ENCODE measurements at places on chromosomes 3 and 15.

DNA sequence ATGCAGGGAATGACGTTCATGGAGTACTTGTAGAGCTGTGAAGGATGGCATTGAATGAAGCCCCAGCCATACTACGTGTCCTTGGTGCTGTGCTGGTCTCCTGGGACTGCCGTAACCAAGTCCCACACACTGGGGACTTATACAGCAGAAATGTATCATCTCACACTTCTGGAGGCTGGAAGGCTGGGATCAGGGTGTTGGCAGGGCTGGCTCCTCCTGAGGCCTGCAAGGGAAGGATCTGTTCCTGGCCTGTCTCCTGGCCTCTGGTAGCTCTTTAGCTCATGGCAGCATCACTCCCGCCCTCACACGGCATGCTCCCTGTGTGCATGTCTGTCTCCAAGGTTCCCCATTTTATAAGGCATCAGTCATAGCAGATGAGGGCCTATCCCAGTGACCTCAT lies 29.5 kb upstream of the GABRG3 start:
- H3K4me1 ChIP-seq = no peaks in the 10 kb centered on the region
- peaks cover 4% of the 10 kb centered on the region for H3K27me3 ChIP-seq
- H3K36me3 ChIP-seq = no peaks in the 10 kb centered on the region
- no peak for DNase-seq
- no peak overlapping the region for H3K27ac ChIP-seq

DNA sequence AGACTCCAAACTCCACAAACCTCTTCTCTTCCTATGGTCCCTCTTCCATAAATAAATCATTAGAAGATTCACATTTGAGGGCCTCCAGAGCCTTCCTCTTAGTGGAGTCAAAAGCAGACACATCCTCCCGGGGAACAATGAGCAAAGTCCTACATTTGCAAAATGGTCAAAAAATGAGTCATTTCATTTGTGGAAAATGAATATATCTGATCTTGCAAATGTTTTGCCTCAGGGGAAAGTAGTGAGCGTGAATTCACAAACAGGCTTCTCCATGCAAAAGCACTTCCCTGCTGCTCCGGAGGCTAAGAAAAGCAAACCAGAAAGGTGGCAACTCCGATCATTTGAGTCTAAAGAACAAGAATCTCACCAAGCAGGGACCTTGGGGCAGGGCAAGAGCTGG lies 86.7 kb upstream of the IQSEC1 start:
- no peak for DNase-seq
- peaks cover 19% of the 10 kb centered on the region for H3K4me1 ChIP-seq

- no peak for DNase-seq
- H3K4me3 ChIP-seq = peak overlapping the region; percentile 96
- H3K36me3 ChIP-seq = no peaks in the 10 kb centered on the region
- peaks cover 11% of the 10 kb centered on the region for H3K27me3 ChIP-seq
- H3K27ac ChIP-seq = no peak overlapping the region
Measured at GRCh38 chr15:47719730-47720129, 2.4 kb downstream of the SEMA6D start.

DNA sequence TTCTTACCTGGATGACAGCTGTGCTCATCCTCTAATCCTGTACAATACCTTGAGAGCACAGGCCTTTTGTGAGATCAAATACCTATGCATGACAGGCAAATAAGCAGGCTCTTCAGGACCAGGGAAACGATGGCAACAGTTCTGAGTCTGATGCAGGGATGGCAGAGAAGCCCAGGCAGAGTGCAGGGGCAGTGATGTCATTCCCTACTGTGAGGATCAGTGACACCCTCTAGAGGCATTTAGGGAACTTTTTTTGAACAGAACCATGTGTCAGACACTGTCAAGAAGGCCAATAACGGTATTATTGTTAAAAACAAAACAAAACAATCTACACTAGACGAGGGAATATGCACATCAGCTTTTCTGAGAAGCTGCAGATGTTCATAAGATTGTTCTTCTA lies 314.8 kb upstream of the CTDSPL start:
- peaks cover 43% of the 10 kb centered on the region for H3K4me1 ChIP-seq
- H3K27ac ChIP-seq = peak overlapping the region; percentile 34

- no peak overlapping the region for H3K27ac ChIP-seq
- peaks cover 1% of the 10 kb centered on the region for H3K27me3 ChIP-seq
- no peak overlapping the region for H3K4me3 ChIP-seq
- no peaks in the 10 kb centered on the region for H3K36me3 ChIP-seq
- DNase-seq = no peak
Measured at GRCh38 chr15:96553931-96554330, 223.4 kb downstream of the NR2F2 start.

All from endothelial cell (in vitro differentiated cells).